ENCODE measurements at places on chromosomes 1 and 21. TPM values are rescaled to one million over a fixed set of nuclear protein-coding genes. Genes with fewer than 3 reads are reported as not detected.

- H3K4me3 ChIP-seq = no peak overlapping the region
- H3K36me3 ChIP-seq = no peaks in the 10 kb centered on the region
- H3K4me1 ChIP-seq = no peaks in the 10 kb centered on the region
- no peak for DNase-seq
- no peaks in the 10 kb centered on the region for H3K27me3 ChIP-seq
Observed at GRCh38 chr1:14746393-14746792, 147.9 kb downstream of the KAZN start.

- H3K4me3 ChIP-seq = no peak overlapping the region
- DNase-seq = no peak
- H3K4me1 ChIP-seq = no peaks in the 10 kb centered on the region
- H3K27ac ChIP-seq = no peak overlapping the region
- no peaks in the 10 kb centered on the region for H3K27me3 ChIP-seq
Observed at GRCh38 chr1:36963006-36963405, 71.3 kb downstream of the GRIK3 start.

DNA sequence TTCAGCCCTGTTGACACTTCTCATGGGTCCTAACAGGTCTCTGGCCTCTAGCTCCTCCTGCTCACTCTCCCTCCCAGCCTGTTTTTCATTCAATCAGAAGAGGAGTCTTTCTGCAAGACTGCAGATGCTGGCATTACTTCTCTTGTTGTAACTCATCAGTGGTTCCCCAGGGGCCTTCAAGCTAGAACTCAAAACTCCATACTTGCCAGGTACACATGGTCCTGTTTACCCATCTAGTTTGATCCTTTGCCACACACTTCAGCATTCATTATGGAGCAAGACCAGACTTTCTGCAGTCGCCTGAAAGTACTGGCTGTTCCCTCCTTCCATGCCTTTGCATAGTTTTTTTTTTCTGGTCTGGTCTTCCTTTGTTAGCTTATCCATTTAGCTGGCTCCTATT is 47.9 kb downstream of the SERBP1 start:
- no peaks in the 10 kb centered on the region for H3K27me3 ChIP-seq
- no peak overlapping the region for H3K4me3 ChIP-seq
- DNase-seq = no peak
- no peak overlapping the region for H3K27ac ChIP-seq
- no peaks in the 10 kb centered on the region for H3K36me3 ChIP-seq

DNA sequence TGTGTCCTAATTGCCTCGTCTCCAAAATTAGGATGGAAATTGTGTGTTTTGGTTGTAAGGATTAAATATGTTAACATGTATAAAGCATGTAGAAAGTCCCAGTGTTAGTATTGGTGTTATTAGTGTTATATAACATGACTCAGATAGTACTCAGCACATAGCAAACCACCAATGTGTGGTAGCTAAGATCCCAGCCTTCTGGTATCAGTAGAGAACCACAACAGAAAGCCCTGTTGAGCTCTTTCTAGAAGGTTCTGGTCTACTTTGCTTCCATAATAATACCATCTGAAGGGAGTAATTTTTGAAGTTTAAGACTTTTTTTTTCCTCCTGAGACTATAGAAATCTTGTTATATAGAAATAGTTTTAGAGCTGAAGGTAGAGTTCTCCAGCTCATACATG is 259.3 kb upstream of the SGIP1 start:
- no peak overlapping the region for H3K27ac ChIP-seq
- no peaks in the 10 kb centered on the region for H3K27me3 ChIP-seq
- peaks cover 34% of the 10 kb centered on the region for H3K4me1 ChIP-seq
- no peaks in the 10 kb centered on the region for H3K36me3 ChIP-seq

- H3K4me1 ChIP-seq = peaks cover 63% of the 10 kb centered on the region
- H3K27ac ChIP-seq = no peak overlapping the region
- DNase-seq = no peak
- H3K27me3 ChIP-seq = no peaks in the 10 kb centered on the region
- H3K4me3 ChIP-seq = no peak overlapping the region
Observed at GRCh38 chr1:15211424-15211823, 35.6 kb upstream of the FHAD1 start.

DNA sequence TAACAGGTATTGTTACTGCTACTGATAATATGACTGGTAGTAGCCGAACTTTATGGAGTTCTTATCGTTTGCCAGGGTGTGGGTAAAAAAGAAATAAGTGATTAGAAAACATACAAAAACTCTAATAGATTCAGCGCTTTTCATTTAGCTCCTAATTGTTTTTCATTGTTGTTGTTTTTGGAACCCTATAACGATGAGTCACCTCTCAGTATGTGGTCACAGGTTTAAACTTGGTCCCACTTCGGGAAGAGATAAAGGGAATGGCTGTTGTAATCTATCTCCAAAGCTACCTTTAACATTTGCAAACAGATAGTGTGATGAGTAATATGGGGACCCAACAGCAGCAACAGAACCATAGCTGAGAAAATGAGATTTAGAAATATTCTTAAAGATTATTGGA is 62.7 kb upstream of the BCL10 start:
- DNase-seq = no peak
- H3K27me3 ChIP-seq = no peaks in the 10 kb centered on the region
- H3K4me1 ChIP-seq = peaks cover 4% of the 10 kb centered on the region
- H3K4me3 ChIP-seq = no peak overlapping the region
- H3K36me3 ChIP-seq = no peaks in the 10 kb centered on the region
- H3K27ac ChIP-seq = no peak overlapping the region

DNA sequence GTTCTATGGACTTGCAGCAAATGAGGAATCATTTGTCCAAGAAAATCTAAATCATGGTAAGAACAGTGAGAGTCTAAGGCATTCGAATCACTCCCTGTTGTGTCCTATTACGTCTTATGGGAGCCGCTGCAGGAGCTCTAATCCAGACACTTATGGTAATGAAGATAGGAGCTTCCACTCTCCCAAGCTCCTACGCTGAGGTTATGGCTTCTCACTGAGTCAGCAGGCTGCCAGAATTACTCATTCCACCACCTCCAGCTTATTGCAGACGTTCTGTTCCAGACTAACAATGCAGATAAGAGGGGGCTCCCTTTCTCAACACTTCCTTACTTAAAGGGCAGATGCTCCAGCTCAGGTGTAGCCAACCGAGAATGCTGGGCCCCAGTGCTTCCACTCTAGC is 212.6 kb downstream of the GREM2 start:
- no peak overlapping the region for H3K4me3 ChIP-seq
- peak; percentile 91 for DNase-seq
- peaks cover 46% of the 10 kb centered on the region for H3K4me1 ChIP-seq
- H3K36me3 ChIP-seq = no peaks in the 10 kb centered on the region
- H3K27me3 ChIP-seq = no peaks in the 10 kb centered on the region
- H3K27ac ChIP-seq = peak overlapping the region; percentile 72

- no peak overlapping the region for H3K27ac ChIP-seq
- no peak for DNase-seq
- H3K36me3 ChIP-seq = no peaks in the 10 kb centered on the region
Observed at GRCh38 chr21:40002978-40003377, 135.7 kb downstream of the PCP4 start.

DNA sequence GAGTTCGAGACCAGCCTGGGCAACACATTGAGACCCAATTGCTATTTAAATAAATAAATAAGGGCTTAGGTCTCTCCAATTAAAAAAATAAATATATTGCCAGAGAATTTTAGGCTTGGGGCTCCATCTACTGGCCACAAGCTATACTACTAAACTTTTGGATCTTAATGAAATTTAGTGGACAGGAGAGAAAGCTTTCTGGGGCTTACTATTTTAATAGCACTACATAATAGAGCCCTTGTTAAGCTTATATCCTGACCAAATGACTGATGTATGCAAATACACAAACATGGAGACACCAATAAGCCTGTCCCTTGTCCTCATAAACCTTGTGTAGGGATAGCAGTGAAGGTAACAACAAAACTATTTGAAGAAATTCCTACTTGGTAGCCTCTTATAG is 18.4 kb downstream of the CCT3 start:
- peaks cover 89% of the 10 kb centered on the region for H3K36me3 ChIP-seq
- H3K27me3 ChIP-seq = no peaks in the 10 kb centered on the region
- H3K4me3 ChIP-seq = no peak overlapping the region
- no peak overlapping the region for H3K27ac ChIP-seq

- no peaks in the 10 kb centered on the region for H3K4me1 ChIP-seq
- no peak for DNase-seq
- no peak overlapping the region for H3K27ac ChIP-seq
- no peak overlapping the region for H3K4me3 ChIP-seq
- H3K36me3 ChIP-seq = peaks cover 18% of the 10 kb centered on the region
Observed at GRCh38 chr1:186152620-186153239, 222.3 kb downstream of the TPR start.

GRCh38 chr1:37078866-37079265 is 44.6 kb upstream of the GRIK3 start:
- no peak overlapping the region for H3K27ac ChIP-seq
- no peaks in the 10 kb centered on the region for H3K27me3 ChIP-seq
- DNase-seq = no peak

- H3K27me3 ChIP-seq = no peaks in the 10 kb centered on the region
- DNase-seq = peak; percentile 48
- H3K4me3 ChIP-seq = no peak overlapping the region
- H3K27ac ChIP-seq = no peak overlapping the region
- H3K36me3 ChIP-seq = no peaks in the 10 kb centered on the region
- H3K4me1 ChIP-seq = no peaks in the 10 kb centered on the region
Observed at GRCh38 chr1:167057241-167057688, 32.9 kb downstream of the GPA33 start.

DNA sequence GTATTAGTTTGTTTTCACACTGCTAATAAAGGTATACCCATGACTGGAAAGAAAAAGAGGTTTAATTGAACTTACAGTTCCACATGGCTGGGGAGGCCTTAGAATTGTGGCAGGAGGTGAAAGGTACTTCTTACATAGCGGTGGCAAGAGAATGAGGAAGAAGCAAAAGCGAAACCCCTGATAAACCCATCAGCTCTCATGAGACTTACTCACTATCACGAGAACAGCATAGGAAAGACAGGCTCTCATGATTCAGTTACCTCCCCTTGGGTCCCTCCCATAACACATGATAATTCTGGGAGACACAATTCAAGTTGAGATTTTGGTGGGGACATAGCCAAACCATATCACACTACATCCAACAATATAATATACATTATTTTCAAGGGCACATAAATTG is 145.7 kb upstream of the BARHL2 start:
- no peak overlapping the region for H3K27ac ChIP-seq
- H3K4me1 ChIP-seq = no peaks in the 10 kb centered on the region
- no peak for DNase-seq
- H3K27me3 ChIP-seq = no peaks in the 10 kb centered on the region
- H3K36me3 ChIP-seq = no peaks in the 10 kb centered on the region

GRCh38 chr1:68521286-68521685 is 24.4 kb upstream of the DEPDC1 start:
- H3K36me3 ChIP-seq = no peaks in the 10 kb centered on the region
- H3K27me3 ChIP-seq = no peaks in the 10 kb centered on the region
- DNase-seq = no peak
- no peak overlapping the region for H3K4me3 ChIP-seq

- H3K36me3 ChIP-seq = no peaks in the 10 kb centered on the region
- peaks cover 3% of the 10 kb centered on the region for H3K4me1 ChIP-seq
- H3K27me3 ChIP-seq = no peaks in the 10 kb centered on the region
- no peak for DNase-seq
Observed at GRCh38 chr1:212852105-212852688, 4.7 kb upstream of the SPATA45 start.

DNA sequence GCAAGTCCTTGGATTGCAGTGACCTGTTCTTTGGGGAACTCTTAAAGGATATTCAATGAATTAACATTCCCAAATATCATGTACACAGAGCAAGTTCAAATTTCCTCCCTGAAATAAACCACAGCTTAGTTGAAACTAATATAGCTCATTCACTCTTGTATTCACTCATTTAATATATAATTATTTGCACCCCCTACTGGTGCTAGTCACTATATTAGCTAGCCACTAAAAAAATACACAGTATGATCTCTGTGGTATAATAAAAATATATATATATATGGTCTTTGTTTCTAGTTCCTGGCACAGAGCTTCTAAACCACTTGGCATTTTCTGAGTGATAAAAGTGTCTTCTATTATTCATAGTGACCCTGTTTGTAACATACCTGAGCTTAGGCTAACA is 177.3 kb upstream of the LYPLAL1 start:
- no peak overlapping the region for H3K27ac ChIP-seq
- DNase-seq = no peak
- no peak overlapping the region for H3K4me3 ChIP-seq
- peaks cover 7% of the 10 kb centered on the region for H3K4me1 ChIP-seq
- no peaks in the 10 kb centered on the region for H3K36me3 ChIP-seq
- H3K27me3 ChIP-seq = no peaks in the 10 kb centered on the region

DNA sequence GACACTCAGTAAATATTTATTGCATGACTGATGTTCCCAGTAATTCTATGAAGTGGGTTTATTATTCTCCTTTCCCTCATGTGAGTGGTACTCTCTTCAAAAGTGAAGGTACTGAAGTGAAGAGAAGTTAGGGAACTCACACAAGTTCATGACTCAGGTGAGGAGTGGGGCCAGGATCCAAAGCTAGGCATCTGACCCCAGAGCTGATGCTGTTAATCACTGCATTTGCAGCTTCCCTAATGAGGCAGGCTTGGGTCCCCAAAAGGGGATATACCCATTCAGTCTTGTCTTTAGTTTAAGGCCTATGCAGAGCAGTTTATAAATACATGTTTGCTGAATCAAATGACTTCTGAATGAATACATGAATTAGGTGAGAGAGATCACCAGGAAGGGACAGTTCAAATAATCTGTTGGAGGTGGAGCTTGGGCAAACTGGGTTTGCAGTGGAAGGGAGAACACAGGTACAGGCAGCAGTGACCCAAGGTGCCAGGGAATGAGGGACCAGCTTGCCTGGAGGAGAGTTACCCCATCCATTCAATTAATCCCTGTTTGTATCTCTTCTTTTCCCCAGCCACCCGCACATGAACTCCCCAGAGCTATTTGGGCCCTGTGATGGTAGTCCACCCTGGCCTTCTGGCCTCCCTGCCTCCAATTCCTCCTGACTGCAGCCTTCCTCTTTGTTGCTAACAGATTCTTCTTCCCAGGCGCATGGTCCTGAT is 2.0 kb downstream of the CD58 start:
- H3K4me3 ChIP-seq = no peak overlapping the region
- no peak overlapping the region for H3K27ac ChIP-seq

The OR2T5 gene
- total RNA-seq = not detected

The DMBX1 gene
- total RNA-seq = not detected

The VAV3 gene
- 0.86 TPM for total RNA-seq

The RNU1-3 gene
- under 0.01 TPM for total RNA-seq

The TRNAU1AP gene
- 26.1 TPM for total RNA-seq

The TFAP2E gene
- total RNA-seq = 0.69 TPM

The AGMAT gene
- total RNA-seq = 0.70 TPM

The TP53BP2 gene
- 69.9 TPM for total RNA-seq

The YRDC gene
- total RNA-seq = 9.7 TPM
